ENCODE measurements at places on chromosomes 5 and 9. TPM values are rescaled to one million over a fixed set of nuclear protein-coding genes. Genes with fewer than 3 reads are reported as not detected.

GRCh38 chr5:149018909-149019443, 43.9 kb downstream of the SH3TC2 start:
- H3K4me1 ChIP-seq = peaks cover 14% of the 10 kb centered on the region
- H3K4me3 ChIP-seq = no peak overlapping the region
- H3K36me3 ChIP-seq = no peaks in the 10 kb centered on the region
- no peaks in the 10 kb centered on the region for H3K27me3 ChIP-seq
- peak overlapping the region; percentile 62 for H3K27ac ChIP-seq

GRCh38 chr5:163489055-163489744, 16.2 kb upstream of the MAT2B start:
- H3K4me1 ChIP-seq = peaks cover 9% of the 10 kb centered on the region
- H3K36me3 ChIP-seq = no peaks in the 10 kb centered on the region
- no peak for DNase-seq
- no peak overlapping the region for H3K4me3 ChIP-seq

- no peaks in the 10 kb centered on the region for H3K36me3 ChIP-seq
- no peak overlapping the region for H3K4me3 ChIP-seq
- H3K4me1 ChIP-seq = no peaks in the 10 kb centered on the region
- DNase-seq = no peak
These were observed 323.3 kb downstream of the ASTN2 start for GRCh38 chr9:117091529-117091928.

DNA sequence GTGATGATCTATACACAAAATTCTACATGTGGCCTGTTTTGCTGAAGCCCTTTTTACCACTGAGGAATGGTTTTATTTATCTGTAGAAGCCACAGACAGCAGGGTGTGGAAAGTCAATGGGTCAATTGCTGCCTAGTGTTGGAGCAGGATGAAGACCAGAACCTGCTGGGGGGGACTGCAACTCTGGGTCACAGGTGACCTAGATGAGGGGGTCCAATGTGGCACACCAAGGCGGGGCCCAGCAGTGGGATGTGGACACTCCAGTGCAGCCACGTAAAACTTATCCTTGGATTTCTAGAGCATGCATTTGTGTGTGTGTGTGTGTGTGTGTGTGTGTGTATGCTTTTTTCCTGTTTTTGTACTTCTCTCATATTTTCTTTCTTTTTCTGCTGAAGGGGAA, 147.5 kb upstream of the PHYKPL start:
- H3K36me3 ChIP-seq = no peaks in the 10 kb centered on the region
- no peak for DNase-seq
- H3K4me1 ChIP-seq = no peaks in the 10 kb centered on the region
- H3K4me3 ChIP-seq = no peak overlapping the region

DNA sequence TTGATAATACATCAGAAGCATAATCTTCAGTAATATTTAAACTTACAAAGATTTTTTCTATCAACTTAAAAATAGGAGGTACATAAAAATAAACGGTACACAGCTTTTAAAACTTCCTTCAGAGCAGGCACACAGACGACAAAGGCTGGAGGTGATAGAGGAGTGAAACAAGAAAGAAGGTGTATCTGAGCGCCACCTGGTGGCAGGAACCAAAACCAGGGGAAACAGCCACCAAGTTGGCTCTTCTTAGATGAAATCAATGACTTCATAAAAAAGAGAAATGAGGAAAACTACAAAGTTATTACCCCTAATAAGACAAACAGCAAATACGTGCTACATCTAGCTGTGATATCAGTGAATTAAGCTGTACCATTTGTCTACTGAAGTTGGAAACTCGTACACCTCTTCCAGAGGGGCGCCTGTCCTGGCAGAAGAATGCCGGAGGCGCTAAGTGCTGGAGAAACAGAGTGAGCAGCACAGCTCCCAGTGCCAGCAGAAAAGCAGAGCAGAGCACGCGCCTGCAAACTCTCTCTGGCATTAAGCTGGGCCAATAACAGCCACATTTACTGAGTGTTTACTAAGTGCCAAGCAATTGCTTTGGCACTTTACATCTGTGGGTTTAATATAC, 85.9 kb downstream of the SETX start:
- peaks cover 56% of the 10 kb centered on the region for H3K36me3 ChIP-seq
- H3K27me3 ChIP-seq = no peaks in the 10 kb centered on the region
- no peaks in the 10 kb centered on the region for H3K4me1 ChIP-seq

- DNase-seq = no peak
- H3K36me3 ChIP-seq = no peaks in the 10 kb centered on the region
- no peaks in the 10 kb centered on the region for H3K27me3 ChIP-seq
- no peaks in the 10 kb centered on the region for H3K4me1 ChIP-seq
These were observed 22.5 kb downstream of the CCDC152 start for GRCh38 chr5:42779083-42779482.

GRCh38 chr9:82421498-82421897, 432.9 kb downstream of the SPATA31D1 start:
- peaks cover 28% of the 10 kb centered on the region for H3K4me1 ChIP-seq
- H3K36me3 ChIP-seq = no peaks in the 10 kb centered on the region
- no peaks in the 10 kb centered on the region for H3K27me3 ChIP-seq
- peak overlapping the region; percentile 19 for H3K27ac ChIP-seq
- DNase-seq = no peak
- no peak overlapping the region for H3K4me3 ChIP-seq

- H3K4me3 ChIP-seq = no peak overlapping the region
- H3K27ac ChIP-seq = no peak overlapping the region
- no peaks in the 10 kb centered on the region for H3K27me3 ChIP-seq
- DNase-seq = no peak
- H3K36me3 ChIP-seq = no peaks in the 10 kb centered on the region
These were observed 1263.3 kb upstream of the CDH9 start for GRCh38 chr5:28301712-28302111.

GRCh38 chr5:138789771-138790242, 36.6 kb downstream of the CTNNA1 start:
- no peak for DNase-seq
- no peaks in the 10 kb centered on the region for H3K27me3 ChIP-seq
- H3K27ac ChIP-seq = no peak overlapping the region
- no peaks in the 10 kb centered on the region for H3K4me1 ChIP-seq
- H3K4me3 ChIP-seq = no peak overlapping the region

DNA sequence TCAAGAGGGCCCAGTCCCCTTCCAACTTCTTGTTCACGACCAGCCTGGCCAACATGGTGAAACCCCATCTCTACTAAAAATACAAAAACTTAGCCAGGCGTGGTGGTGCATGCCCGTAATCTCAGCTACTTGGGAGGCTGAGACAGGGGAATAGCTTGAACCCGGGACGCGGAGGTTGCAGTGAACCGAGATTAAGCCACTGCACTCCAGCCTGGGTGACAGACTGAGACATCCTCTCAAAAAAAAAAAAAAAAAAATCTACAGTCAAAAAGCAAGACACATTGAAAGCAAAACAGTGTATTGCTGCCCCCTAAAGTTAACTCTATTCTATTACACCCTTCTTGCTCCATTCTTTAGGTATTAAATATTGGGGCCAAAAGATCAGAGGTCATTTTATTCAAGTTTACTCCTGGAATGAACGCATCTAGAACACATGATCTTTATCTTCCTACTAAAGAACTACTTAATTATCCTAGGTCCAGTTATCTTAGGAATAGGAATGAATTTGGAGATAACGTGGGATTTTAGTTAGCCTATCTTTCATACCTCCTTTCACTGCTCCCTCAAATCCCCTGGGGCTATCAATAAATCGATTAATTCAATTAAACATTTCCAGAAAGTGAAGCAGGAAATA, 2.4 kb downstream of the ATG12 start:
- peaks cover 41% of the 10 kb centered on the region for H3K4me1 ChIP-seq
- no peaks in the 10 kb centered on the region for H3K36me3 ChIP-seq
- H3K27ac ChIP-seq = peak overlapping the region; percentile 46

GRCh38 chr9:72589667-72590521, 68.5 kb downstream of the TMC1 start:
- no peaks in the 10 kb centered on the region for H3K27me3 ChIP-seq
- no peak overlapping the region for H3K4me3 ChIP-seq
- H3K27ac ChIP-seq = no peak overlapping the region

DNA sequence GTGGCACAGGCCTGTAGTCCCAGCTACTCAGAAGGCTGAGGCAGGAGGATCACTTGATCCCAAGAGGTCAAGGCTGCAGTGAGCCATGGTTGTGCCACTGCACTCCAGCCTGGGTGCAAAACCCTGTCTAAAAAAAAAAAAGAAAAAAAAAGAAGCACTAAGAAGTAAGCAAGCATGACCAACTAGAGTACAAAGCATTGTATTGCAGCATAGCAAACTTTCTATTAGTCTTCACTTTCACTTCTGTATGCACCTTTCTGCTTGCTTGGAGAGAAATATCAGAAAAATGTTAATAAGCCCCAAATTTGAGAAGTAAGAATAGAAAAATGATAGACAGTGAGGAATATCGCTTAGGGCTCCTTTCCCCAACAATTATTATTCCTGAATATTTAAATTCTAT, 497.7 kb upstream of the WWC1 start:
- H3K27ac ChIP-seq = no peak overlapping the region
- H3K4me1 ChIP-seq = peaks cover 4% of the 10 kb centered on the region
- no peaks in the 10 kb centered on the region for H3K36me3 ChIP-seq
- peaks cover 3% of the 10 kb centered on the region for H3K27me3 ChIP-seq

DNA sequence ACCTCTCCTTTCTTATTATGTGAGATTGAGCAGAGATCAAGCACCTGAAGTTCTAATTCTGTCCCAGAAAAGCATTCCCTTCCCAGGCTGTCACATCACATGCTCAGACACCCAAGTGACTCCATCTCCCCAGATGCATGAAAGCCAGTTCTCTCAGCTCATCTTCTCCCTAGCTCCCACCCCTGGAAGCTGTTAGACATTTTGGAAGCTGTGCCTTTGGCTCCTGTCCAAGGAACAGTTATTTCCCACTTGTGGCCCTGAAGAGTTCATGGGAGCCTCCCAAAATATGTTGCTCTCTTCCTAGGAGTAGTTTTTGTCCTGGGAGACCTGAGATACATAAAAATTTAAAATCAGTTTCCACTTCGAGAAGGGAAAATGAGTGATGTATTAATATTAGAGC, 161.4 kb upstream of the GAS1 start:
- H3K36me3 ChIP-seq = no peaks in the 10 kb centered on the region
- no peaks in the 10 kb centered on the region for H3K4me1 ChIP-seq
- no peak overlapping the region for H3K4me3 ChIP-seq
- no peak for DNase-seq
- no peak overlapping the region for H3K27ac ChIP-seq
- H3K27me3 ChIP-seq = no peaks in the 10 kb centered on the region

- no peak for DNase-seq
- H3K36me3 ChIP-seq = no peaks in the 10 kb centered on the region
- H3K27ac ChIP-seq = no peak overlapping the region
- H3K27me3 ChIP-seq = no peaks in the 10 kb centered on the region
These were observed 67.0 kb downstream of the ZNF366 start for GRCh38 chr5:72440207-72440638.

Gene MAML1
- total RNA-seq = 7.6 TPM

Gene GABRA1
- not detected for total RNA-seq

Gene MARCHF11
- total RNA-seq = 0.05 TPM

Gene SOWAHA
- 1.6 TPM for total RNA-seq

Gene CTSL
- total RNA-seq = 193 TPM

Gene TRAF2
- total RNA-seq = 14.9 TPM

Gene ZNF883
- 0.23 TPM for total RNA-seq

Gene NME5
- total RNA-seq = 0.09 TPM

Data from liver (tissue), 10 donors.